ENCODE measurements at places on chromosomes 4 and X.

GRCh38 chr4:157143369-157143768, 67.4 kb downstream of the GLRB start:
- no peak for DNase-seq

DNA sequence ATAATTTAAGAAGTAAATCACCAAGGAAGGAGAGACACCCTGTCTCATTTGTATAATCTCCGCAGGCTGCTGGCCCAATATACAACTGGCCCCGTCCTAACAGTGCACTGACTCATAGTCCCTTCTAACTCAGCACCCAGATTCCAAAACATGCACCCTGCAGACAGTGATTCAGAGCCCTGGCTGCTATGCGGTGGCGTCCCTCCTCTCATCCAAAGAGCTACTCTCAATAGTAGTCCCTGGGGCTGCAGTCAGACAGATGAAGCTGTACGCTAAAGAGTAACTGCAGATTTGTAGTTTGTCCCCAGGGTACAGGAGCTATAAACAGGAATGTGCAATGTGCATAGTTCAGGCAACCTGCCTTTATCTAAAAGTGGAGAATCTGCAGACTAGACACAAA, 23.0 kb downstream of the GABRA3 start:
- peak; percentile 6 for DNase-seq

DNA sequence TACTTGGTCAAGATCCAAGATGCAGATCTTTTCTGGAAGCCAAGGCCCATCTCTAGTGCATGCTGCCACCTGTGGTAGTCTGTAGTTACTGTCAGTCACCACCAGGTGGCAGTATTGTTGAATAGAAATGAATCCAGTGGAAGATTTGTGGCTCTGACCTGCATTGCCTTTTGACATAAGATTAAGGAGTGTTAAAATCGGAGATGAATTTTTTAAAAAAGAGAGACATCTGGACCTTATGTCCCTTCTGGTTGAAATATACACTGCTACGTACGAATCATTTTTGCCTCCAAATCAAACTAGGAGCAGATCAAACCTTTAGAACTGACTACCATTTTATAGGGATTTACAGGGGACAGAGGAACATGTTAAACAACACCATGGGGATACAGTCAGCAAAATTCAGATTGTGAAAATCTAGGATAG, 46.9 kb upstream of the RHOH start:
- peak; percentile 75 for DNase-seq

DNA sequence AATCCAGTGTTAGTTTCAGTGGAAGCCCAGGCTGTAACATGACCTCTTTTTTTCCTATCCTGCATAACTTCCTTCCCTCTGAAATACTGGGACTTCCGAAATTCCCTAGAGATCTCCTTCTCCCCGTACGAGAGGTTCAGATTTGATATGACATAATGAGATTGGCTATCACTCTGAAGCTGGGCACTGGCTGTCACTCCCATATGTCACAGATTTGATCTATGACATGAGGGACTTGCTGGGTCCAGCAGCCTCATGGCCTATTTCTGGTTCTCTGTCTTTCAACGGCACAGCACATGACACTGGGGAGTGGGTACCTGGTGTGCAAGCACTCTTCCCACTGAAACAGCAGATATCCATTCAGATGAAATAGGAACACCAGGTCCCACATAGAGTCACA, 36.7 kb downstream of the PF4 start:
- DNase-seq: no peak
